ENCODE measurements at places on chromosomes 6 and 20. TPM values are rescaled to one million over a fixed set of nuclear protein-coding genes. Genes with fewer than 3 reads are reported as not detected.

- no peak for DNase-seq
Observed at GRCh38 chr20:7977709-7978108, 37.5 kb upstream of the HAO1 start.

DNA sequence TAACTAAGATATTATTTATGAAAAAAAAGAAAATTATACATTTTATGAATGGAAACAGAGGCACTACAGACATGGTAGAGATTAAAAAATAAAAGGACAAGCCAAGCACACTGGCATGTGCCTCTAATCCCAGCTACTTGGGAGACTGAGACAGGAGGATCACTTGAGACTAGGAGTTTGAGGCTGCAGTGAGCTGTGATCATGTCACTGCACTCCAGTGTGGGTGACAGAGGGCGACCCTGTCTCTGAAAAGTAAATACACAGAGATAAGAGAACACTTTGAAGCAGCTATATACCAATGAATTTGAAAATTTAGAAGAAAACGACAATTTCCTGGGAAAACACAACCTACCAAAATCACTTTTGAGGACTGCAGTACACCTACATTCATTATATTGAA lies 47.4 kb upstream of the TFAP2C start:
- DNase-seq, result no peak

GRCh38 chr6:132298344-132298949 lies 102.8 kb downstream of the MOXD1 start:
- peak; percentile 49 for DNase-seq

- peak; percentile 95 for DNase-seq
Observed at GRCh38 chr6:160030103-160030502, 61.2 kb downstream of the IGF2R start.

GRCh38 chr6:147528511-147529145 lies 20.1 kb downstream of the SAMD5 start:
- no peak for DNase-seq

- DNase-seq, result peak; percentile 64
Observed at GRCh38 chr6:32627831-32628230, 9.4 kb upstream of the HLA-DQA1 start.

GRCh38 chr20:45087814-45088213 lies 13.1 kb downstream of the KCNS1 start:
- DNase-seq, result no peak

DNA sequence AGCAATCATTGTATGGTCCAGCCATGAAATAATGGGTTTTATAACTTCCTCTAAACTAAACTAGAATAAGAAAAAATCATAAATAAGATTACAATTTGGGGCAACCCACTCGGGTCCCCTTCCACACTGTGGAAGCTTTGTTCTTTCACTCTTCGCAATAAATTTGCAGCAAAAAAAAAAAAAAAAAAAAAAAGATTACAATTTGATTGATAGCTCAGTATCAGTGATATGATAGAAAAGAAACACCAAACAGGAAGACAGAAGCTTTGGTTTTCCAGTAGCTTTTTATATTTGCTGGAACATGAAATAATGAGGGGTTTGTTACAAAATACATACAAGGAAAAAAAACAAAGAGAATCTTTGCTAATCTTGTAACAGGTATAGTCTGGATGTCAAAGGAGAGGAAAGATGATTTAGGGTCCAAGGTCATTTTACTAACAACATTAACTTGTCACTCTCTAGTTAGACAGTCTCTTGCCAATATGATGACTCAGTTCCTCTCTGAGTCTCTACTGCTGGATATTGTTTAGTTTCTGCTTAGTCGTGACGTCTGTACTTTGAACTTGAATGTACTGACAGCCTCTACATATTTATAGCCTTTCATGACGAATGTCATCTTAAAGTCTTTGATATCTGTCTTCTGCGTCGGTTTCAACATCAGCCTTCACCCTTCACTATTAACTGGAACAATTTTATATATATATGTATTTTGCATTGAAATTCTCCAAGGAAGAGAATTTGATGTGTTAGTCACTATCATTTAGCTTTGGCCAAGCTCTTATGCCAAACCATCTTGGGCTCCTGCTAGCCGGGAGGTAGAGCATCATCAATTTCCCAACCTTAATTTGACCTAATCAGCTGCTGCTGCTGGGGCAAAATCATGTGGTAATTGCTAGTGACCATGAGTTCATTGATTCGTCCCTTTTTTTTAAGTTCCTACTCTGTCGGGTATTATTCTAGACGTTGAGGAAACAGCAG lies 213.1 kb upstream of the STXBP5 start:
- DNase-seq, result peak; percentile 33

DNA sequence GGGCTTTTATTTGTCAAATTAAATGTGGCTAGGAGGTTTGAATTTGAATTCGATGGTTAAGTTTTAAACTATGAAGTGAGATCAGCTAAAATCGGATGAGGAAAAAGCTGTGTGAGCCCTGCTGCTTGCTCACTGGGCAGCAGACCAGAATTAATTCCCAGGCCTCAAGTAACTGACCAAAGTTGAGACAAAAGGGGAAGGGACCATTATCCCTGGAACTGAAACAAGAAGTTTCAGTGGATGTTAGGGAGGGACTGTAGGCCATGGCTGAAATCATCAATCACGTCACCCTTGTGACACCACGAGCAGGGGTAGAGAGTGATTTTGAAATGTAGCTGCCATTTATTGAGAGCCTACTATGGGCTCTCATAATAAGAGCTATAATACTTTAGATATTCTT lies 7.0 kb upstream of the PRSS35 start:
- no peak for DNase-seq

DNA sequence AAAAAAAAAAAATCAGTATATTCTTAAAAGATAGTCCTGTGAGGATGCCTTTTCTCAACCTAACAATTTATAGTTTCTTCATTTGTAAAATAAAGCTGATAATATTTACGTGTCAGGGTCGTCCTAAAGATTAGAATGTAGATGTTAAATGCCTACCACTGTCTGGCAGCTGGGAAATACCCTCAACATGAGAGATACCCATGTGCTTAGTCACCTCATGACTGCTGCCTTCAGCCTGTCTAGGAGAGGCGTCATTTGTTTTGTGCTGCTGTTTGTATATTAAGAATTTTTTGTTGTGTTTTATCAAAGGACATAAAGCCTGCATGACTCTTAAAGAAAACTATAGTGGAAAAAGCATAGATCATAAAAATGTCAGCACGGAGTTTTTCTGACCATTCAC lies 9.5 kb downstream of the FAM120B start:
- peak; percentile 26 for DNase-seq

Gene HLA-DQA2
- not detected for total RNA-seq

- no peak for DNase-seq
Observed at GRCh38 chr6:52976149-52976548, 18.9 kb downstream of the GSTA4 start.

DNA sequence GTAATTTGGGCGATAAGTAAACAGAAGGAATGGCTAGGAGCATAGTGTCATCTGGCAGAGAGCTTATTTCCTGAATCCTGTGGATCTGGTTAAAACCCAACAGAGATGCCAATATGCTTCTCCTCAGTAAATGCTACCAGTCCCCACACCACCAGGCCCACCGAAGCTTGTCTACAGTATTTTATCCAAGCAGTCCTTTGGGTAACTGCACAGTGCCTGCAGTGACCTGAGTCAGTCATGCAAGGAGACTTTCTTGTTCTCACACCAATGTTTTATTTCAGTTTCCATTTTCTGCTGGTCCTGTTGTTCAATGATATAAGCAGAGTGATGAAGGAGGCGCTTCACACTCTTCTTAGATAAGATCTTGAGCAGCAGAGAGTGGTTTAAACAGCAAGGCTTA lies 326.3 kb downstream of the RIMS1 start:
- no peak for DNase-seq
